Subcutaneous preadipocyte (primary cell): ENCODE measurements at places on chromosomes 2 and 18. TPM values are rescaled to one million over a fixed set of nuclear protein-coding genes. Genes with fewer than 3 reads are reported as not detected.

The TCF23 gene
- total RNA-seq: not detected in 2 replicates

The AMER3 gene
- not detected in 2 replicates for total RNA-seq

The ALLC gene
- not detected in 2 replicates for total RNA-seq

The GORASP2 gene
- total RNA-seq: 31.6 and 43.0 TPM in 2 replicates

The HRH4 gene
- total RNA-seq: under 0.01 TPM in 1 of 2 replicates, not detected in the other

The VIT gene
- total RNA-seq: 8.8 and 11.8 TPM in 2 replicates

The SH3RF3 gene
- total RNA-seq: 7.3 and 14.9 TPM in 2 replicates

The SCYGR4 gene
- not detected in 2 replicates for total RNA-seq
